ENCODE measurements at places on chromosomes 4 and X.

DNA sequence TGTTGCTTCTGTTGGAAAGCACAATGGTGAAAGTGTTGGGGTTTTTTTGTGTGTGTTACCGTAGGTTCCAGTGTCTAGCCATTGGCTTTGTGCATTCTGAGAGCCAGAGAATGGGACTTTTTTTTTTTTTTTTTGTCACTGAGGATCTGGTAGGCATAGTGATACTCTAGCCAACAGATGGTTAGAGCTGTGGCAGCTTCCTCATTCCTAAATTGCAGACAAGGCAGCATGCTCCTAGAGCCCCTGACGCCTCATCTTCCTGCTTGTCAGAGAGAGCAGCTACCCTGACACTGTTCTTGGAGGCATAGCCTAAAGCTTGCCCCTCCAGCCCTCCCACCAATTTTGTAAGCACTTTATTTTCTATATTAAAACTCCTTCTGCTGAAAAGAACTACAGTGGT is 27.0 kb downstream of the ARHGEF9 start:
- DNase-seq: no peak

DNA sequence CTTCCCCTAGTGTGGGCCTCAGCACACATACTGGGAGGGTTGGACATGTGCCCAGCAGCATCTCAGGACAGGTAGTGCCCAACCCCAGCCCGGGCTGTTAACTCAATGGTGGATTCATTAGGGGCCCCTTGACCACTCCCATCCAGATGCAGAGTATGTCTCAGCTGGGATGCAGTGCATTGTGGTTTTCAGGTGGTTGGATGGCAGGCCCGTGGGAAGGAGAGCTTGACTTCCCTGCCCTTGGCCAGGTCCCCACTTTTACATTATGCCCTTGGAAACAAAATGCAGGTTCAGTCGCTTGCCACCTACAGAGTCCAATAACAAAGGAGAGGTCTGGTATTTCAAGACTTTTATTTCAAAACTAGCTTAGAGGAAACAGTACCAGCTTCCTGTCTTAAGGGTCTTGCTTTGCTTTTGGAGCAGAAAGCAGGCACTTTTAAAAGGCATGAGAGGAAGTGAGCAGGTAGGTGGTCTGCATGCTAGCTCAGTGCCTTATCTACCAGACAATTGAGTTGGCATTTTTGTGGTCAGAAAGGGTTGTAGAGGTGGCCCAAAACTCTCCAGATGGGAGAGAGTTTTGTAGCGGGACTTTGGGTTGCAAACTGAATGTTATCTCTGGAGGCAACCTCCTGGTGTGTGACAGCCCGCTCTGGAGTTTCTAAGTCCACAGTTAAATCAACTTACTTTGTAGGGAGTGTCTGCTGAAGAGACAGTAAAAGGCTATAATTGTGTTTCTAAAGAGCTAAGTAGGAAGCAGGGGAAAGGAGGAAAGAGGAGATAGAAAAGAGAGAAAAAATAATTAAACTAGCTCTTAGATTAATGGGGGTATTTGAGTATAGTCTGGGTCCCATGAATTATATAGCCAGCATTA is 171.0 kb downstream of the GALNTL6 start:
- peak; percentile 2 for DNase-seq

DNA sequence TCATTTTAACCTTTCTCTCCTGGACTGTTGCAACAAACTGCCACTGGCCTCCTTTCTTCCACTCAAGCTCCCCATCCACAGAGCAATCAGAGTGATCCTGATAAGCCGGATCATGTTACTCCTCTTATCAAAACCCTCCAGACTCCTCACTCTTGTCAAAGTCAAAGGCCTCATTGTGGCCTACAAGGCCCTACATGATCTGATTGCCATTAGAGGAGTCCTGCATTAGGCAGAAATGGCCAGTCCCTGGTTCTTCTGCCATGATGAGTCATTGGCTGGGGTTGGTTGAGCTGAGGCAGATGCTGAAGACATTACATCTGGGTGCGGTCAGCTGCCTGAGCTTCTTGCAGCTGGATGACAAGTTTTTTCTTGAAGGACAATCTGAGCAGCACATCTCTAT is 32.7 kb upstream of the CASK start:
- no peak for DNase-seq

GRCh38 chr4:97317671-97318070 is 825.6 kb downstream of the STPG2 start:
- no peak for DNase-seq

GRCh38 chrX:117871796-117872195 is 244.8 kb downstream of the KLHL13 start:
- DNase-seq: no peak

- DNase-seq: no peak
These were observed 9.0 kb downstream of the CRMP1 start for GRCh38 chr4:5883916-5884315.

- DNase-seq: peak; percentile 81
These were observed 97.5 kb upstream of the ZNF518B start for GRCh38 chr4:10554694-10555093.

DNA sequence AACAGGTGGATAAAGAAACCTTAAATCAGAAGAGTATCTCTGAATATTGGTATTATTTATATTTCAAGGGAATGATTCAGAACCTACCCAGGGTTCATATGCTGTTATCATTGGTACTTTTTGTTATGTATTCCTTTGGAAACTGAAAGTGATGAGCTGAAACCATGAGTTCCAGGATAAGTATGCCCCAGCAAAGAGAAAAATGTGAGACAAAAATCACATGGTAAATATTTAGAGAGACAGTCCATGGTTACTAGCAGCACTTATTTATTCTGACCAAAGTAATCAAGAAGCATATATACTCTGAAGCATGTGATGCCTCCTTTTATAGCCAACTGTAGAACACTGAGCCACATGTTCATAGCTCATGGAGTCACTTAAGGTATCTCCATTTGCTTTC is 277.7 kb downstream of the ARAP2 start:
- DNase-seq: no peak

DNA sequence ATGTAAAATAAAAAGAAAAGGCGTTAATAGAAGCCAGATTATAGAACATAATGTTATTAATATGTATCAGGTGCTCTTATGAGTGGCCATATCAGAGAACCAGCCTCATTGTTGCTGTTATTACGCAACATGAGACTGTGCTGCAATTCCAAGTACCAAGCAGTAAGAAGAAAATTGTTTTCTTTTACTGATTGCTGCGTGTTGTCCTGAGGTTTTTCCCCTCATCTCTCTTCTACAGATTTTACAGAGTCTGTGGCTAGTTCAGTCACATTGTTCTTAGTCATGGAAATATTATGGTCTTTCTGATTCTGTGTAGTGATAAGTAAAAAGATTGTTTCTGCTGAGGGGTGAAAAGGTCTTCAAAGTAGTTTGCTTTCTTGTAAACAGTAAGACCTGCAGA is 55.9 kb downstream of the NPNT start:
- DNase-seq: peak; percentile 65

- DNase-seq: no peak
These were observed 57.8 kb downstream of the SH3RF1 start for GRCh38 chr4:169212981-169213380.

GRCh38 chrX:15158350-15158735 is 111.5 kb downstream of the ASB9 start:
- no peak for DNase-seq

- DNase-seq: peak; percentile 95
These were observed 91.1 kb upstream of the VEGFC start for GRCh38 chr4:176883681-176884418.

DNA sequence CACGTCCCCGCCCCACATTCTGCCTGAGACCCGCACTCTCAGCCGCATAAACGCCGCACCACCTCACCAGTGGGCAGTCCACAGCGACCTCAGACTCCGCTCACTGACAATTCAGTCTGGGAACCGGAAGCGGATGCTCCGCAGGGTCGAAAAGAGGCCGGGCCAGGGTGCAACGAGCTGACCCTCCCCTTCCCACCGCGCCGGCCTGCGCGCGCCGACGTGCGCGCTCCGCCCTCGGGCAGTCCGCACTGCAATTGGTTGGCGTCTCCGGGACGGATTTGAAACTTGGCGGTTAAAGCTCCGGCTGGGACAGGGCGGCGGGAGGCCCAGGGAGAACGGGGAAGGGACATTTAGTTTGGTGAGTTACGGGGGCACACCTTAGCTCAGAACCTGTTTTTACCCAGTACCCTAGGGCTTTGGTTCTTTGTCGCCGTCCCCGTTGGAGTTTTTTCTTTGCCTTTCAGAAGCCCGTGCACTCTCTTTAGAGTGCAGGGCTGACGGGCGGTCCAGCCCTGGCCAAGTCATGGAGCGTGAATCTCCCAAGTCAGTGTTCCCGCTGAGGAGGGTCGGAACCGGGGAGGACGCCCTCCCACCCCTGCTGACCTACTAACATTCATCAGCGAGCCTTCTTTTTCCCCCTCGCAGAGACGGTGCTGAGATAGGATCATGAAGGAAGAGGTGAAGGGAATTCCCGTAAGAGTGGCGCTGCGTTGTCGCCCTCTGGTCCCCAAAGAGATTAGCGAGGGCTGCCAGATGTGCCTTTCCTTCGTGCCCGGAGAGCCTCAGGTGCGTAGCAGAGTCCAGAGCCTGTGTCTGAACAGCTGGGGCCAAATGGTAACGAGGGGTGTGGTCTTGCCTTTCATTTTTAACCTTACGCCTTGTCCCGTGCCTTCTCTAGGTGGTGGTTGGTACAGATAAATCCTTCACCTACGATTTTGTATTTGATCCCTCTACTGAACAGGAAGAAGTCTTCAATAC is at the start of the genes KIF4A and PDZD11:
TSS of gene KIF4A (plus strand) at position 312 of the 978 bp plus-strand sequence. CDS start at position 667, 355 bp downstream.
TSS of gene PDZD11 (minus strand) at position 135 of the 978 bp plus-strand sequence. CDS start 586 bp downstream, outside the sequence.
- DNase-seq: peak; percentile 77

DNA sequence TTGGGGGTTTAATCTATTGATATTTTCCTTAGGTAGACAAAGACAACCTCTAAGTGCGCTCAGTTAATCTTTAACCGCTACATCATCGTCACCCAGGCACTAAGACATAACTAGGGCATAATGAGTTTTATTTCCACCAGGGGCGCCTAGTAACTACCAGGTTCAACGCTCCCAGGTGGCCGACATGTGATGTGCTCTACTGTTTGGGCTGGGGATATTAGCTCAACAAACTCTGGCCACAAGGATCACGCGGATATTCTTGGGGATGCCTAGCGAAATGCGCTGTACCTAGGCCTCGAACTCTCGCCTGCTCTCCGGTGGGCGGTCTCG is 915 bp upstream of the RAB33B start:
- DNase-seq: no peak

GRCh38 chrX:11190745-11191510 is 79.8 kb downstream of the HCCS start:
- no peak for DNase-seq

GRCh38 chrX:49930039-49930438 is 7.6 kb downstream of the CLCN5 start:
- no peak for DNase-seq

DNA sequence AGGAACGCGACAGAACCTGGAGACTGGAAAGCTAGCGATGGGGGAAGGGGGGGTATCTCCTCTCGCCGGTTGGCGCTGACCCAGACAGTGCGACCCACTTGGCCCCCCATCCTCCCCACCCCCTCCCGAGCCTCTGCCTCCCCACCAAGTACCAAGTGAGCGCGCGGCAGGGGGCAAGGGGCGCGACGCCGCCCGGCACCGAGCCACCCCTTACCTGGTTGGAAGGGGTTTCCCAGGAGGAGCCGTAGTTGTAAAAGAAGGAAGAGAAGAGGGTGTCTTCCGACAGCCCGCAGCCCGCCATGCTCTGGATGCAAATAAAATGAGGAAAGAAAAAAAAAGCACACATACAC is 112.2 kb downstream of the DHX15 start:
- no peak for DNase-seq

- DNase-seq: peak; percentile 39
These were observed 44.3 kb downstream of the IL21 start for GRCh38 chr4:122576261-122577188.

DNA sequence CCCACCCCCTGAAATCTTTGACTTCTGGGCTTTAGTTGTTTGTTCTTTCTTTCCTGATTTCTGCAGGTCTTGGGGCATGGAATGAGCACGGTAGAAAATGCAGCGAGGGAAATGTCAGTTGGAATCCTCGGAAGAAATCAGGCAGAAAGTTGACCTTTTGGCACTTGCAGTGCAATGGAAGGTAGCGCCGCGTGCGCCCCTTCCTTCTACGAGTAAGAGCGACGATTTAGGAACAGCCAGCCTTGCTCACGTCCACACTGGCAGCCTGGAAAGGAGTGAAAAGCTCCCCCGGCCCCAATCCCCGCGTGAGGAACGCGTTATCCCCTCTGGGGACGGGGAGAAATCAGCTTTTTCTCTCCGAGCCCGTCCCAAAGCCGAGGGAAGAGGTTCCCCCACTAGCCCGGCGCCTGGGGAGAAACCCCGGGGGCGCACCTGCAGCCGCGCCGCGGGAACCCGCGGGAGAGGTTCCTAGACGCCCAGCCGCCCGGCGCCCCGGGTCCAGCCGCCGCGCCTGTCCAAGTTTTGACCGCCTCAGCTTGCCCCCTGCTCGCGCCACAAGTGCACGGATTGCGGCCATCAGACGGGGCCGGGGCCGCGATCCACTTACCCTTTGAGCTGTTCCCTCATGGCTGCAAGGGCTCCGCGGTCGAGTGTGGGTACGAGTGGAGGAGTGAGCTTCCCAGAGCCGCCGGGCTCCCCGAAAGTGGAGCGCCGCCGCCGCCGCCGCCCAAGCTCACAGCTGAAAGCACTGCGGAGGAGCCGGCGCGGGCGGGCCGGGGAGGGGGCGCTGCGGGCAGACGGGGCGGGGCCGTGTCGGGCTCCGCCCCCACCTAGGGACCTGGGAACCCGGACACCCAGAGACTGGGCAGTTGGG is 194.6 kb upstream of the FTHL17 start:
- peak; percentile 28 for DNase-seq

GRCh38 chrX:38796946-38797345 is 4.3 kb upstream of the MID1IP1 start:
- DNase-seq: peak; percentile 71

- no peak for DNase-seq
These were observed 24.3 kb downstream of the PLK4 start for GRCh38 chr4:127905029-127905428.

DNA sequence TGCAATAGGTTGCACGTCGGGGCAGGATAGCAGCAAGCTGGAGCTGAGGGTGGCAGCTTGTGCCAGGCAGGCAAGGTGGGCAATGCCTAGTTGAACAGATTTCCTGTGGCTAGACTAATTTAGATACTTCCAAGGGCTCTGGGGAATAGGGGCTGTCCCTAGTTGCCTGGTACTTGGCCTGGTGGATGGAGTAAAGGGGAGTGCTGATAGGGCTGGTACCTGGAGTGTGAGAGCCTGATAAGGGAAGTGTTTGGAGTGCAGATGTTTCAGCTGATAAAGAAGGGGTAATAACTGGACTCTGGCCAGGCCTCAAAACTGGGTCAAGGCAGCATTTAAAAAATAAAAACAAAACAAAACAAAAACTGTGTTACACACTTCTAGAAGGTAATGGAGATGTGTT is 665.5 kb downstream of the CCSER1 start:
- DNase-seq: no peak
